ENCODE measurements at places on chromosomes 5 and 9.

- DNase-seq = peak; percentile 58
Measured at GRCh38 chr9:20884985-20885593, 146.4 kb downstream of the HACD4 start.

GRCh38 chr9:37692622-37693221 lies 42.0 kb downstream of the FRMPD1 start:
- no peak for DNase-seq

DNA sequence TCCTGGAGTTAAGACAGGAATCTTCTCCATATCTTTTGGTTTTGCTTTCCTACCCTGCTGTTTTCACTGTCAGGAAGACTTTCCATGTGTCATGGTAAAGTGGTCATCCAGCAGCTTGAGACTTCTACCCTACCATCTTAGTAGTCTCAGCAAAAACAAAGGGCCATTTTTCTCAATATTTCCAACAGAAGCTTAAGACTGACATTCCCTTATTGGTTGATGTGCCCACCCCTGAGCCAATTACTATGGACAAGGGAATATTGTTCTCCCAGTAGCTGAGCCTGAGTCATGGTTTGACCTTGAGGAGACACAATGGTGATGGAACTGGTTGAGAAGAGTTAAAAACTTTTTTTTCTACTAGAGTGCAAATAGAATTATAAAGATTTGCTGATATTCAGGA lies 105.6 kb downstream of the CSNK1G3 start:
- DNase-seq = no peak

GRCh38 chr9:37329576-37329975 lies 92.9 kb upstream of the GRHPR start:
- DNase-seq = no peak

DNA sequence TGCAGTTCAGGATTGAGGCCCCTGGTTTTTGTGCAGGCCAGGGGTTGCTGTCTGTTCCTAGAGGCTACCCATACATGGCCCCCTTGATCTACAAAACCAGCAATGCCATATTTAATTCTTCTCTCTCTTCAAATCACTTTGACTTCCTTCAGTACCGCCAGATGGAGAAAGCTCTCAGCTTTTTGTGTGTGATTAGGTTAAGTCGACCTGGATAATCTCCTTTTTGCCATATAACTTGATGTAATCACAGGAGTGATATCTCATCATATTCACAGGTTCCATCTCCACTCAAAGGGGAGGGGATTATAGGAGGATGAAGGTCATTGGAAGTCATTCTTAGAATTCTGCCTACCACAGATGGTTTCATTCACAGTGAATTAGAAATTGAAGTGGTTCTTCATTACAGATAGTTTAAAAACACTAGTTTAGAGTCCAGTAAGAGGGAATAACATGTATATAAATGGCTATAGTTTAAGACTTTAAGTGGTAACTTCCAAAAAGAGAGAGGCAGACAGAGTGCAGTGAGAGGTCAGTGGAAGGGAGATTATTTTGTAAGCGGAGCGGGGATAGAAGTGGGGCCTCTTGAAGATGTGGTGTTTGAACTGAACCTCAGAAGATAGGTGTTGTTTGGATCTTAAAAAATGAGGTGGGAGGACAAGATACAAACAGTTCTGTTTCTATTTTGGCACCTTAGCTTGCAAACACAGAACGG lies 85.9 kb downstream of the GALNT10 start:
- DNase-seq = no peak

GRCh38 chr9:134313470-134313869 lies 12.8 kb upstream of the RXRA start:
- DNase-seq = no peak

- DNase-seq = no peak
Measured at GRCh38 chr5:14216372-14216771, 73.2 kb downstream of the TRIO start.

DNA sequence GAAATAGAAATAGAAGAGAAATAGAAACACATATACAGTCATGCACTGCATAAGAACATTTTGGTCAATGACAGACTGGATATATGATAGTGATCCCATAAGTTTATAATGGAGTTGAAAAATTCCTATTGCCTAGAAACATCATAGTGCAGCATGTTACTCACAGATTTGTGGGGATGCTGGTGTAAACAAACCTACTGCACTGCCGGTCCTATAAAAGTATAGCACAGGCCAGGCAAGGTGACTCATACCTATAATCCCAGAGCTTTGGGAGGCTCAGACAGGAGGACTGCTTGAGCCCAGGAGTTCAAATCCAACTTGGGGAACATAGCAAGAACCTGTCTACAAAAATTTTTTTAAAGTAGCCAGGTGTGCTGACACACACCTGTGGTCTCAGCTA lies 240.6 kb upstream of the MAP3K1 start:
- no peak for DNase-seq

- DNase-seq = peak; percentile 33
Measured at GRCh38 chr9:68685770-68686169, 19.3 kb upstream of the PIP5K1B start.

DNA sequence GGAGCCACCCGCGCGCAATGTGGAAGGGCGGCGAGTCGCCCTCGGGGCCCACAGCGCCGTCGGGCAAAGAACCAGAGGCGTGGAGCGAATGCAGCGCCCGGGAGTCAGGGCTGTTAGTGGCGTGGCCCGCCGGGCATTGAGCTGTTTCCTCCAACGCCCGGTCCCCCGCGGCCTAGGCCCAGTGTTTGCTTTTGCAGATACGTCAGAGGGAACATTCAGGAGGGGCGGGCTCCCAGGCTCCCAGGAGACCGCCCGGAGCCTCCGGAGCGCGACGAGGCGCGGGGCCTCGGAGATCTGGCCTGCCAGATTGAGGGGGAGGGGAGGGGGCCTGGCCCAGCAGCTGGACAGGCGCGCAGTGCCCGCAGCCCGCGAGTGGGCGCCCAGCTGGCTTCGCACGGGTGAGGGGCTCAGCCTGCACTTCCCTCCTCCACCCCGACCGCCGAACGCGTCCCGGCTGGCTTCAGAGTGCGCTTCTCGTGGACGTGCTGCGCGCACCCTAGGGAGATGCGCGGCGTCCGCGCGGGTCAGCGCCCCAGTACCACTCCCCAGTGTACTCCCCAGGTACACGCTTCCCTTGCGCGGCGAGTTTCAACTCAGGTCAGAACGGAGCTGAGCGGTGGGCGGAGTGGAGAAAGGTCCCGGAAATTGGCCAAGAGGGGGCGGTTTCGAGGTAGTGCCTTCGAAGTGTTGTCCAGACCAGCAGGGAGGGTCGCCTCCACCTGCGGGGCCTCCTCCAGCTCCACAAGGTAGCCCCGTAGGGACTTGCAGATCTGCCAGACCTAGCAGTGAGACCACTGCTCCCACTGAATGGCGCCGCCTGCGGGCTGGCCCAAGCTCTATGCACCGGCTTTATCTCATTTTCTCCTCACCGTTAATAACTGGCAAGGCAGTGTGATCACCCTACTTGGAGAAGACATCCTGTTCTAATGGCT lies 130.4 kb downstream of the TMEM174 start:
- DNase-seq = peak; percentile 61

GRCh38 chr5:19140276-19140675 lies 847.7 kb downstream of the CDH18 start:
- DNase-seq = no peak

- no peak for DNase-seq
Measured at GRCh38 chr5:116577064-116577788, 2.6 kb upstream of the SEMA6A start.

DNA sequence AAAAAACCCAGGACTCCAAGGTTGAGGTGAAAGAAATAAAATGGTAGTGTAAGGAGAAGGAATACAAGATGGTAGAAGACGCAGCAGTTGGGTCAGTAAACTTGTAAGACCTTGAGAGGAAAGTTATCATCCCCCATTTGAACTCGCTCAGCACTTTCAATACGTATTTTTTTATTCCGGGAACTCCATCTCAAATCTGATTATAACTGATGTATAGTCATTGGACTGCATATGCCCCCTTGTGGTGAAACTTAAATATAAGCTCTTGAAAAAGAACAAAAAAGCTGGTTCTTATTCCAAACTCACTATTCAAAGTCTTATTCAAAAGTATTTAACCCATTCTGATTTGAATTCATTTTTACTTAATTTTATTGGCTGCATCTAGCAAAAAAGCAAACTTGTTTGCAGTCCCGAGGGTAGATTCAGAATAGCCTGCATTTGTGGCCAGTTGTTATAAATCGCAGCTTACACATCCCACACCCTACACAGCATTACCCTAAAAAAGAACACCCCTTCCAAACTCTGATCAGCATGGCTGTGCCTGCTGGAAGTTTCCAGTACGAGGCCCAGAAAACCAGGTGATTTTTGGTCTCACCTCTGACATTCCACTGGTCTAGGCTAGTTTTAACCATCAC lies 118.0 kb downstream of the ESM1 start:
- DNase-seq = no peak

- no peak for DNase-seq
Measured at GRCh38 chr9:115956371-115956770, 197.2 kb upstream of the PAPPA start.

DNA sequence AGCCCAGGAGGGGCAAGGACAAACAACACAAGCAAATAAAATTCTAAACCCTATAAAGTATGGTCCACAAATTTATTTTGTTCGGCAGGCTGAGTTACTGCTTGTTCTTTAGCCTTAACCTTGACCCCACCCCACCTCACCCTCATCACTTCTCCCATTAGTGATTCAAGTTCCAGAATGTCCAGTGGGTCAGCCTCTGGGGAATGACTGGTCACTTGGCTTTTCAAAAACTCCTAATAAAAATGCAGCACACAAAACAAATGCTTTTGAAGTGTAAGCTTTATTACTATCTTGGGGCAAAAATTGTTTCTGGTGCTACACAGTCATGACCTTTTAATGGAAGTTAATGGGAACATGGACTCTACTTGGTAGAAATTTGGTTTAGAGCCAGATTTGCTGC lies 142.1 kb downstream of the MPDZ start:
- no peak for DNase-seq

- DNase-seq = no peak
Measured at GRCh38 chr9:92121265-92121664, 6.1 kb upstream of the SPTLC1 start.

GRCh38 chr5:6750142-6750840 lies 37.1 kb downstream of the TENT4A start:
- no peak for DNase-seq

DNA sequence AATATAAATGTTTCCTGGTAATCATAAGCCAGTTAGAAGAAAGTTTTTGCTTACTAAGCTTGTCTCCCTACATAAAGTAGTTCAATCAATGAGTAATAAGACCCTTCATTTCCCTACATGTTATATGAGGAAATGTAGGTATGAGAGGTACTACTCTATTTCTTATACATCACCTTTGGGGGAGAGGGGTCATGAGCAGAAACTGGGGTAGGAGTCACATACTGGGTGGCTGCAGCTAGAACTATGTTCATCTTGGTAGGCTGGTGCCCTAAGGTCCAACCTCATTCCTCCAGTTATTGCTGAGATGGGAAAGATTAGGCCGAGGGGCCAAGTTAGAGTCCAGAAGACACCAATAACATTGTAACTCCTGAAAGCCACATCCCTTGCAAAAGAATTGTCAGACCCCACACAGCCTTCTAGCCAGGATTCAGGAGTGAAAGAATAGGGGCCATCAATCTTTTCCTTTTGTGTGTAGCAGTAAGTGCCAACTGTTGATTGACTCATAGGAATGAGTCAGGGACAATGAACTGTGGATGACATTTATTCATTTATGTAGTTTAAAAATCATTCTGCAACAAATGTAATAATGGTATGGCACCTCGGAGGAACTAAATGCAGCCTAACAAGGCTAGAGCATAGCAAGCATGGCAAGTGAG lies 21.6 kb upstream of the SREK1 start:
- no peak for DNase-seq

Measured in endothelial cell (in vitro differentiated cells).